ENCODE measurements at places on chromosomes 5 and 9. TPM values are rescaled to one million over a fixed set of nuclear protein-coding genes. Genes with fewer than 3 reads are reported as not detected.

DNA sequence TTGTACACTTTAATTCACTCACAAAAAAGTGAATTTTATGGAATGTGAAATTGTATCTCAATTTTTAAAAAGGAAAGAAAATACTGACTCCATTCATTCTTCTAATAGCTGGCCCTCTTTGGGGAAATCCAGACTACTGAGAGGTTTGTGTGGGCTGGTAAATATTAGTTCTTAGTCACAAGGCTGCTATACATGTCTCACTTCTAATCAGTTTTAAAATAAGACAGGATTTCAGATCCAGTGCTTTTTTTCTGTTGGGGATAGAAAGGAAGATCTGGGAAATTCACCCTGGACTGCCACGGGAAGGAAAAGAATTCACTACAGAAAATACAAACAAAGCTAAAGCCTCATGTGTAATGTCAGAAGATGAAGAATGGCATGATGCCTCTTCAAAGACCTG lies 32.7 kb upstream of the ADAMTSL1 start:
- H3K27me3 ChIP-seq = peaks cover 15% of the 10 kb centered on the region
- no peak for DNase-seq
- H3K4me3 ChIP-seq = no peak overlapping the region
- no peaks in the 10 kb centered on the region for H3K36me3 ChIP-seq
- peaks cover 3% of the 10 kb centered on the region for H3K4me1 ChIP-seq

GRCh38 chr5:116733991-116734975 lies 159.7 kb upstream of the SEMA6A start:
- no peaks in the 10 kb centered on the region for H3K4me1 ChIP-seq
- H3K36me3 ChIP-seq = no peaks in the 10 kb centered on the region
- DNase-seq = no peak
- peaks cover 2% of the 10 kb centered on the region for H3K27me3 ChIP-seq

DNA sequence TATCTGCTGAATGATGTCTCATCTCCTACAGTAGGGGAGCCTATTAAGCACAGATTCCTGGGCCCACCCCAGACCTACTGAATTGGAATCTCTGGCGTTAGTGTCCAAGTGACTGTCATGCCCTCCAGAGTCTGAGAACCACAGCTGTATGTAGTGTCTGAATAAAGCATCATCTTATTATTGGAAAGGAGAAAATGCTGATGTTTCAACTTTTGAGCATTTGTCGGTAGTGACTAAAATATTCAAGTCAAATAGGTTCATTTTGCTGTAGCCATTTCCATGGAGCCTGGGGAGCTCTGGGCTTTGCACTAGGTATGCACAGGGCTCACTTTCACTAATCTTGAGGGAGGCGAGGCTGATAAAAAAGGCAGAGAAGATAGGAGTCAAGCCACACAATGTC lies 4.8 kb upstream of the PPARGC1B start:
- H3K4me1 ChIP-seq = peaks cover 13% of the 10 kb centered on the region
- H3K36me3 ChIP-seq = peaks cover 2% of the 10 kb centered on the region
- DNase-seq = no peak
- H3K4me3 ChIP-seq = no peak overlapping the region
- H3K27me3 ChIP-seq = peaks cover 5% of the 10 kb centered on the region

SPATA31A3 gene
- not detected for total RNA-seq

FBXL17 gene
- total RNA-seq = 17.4 TPM

TNFSF8 gene
- 54.2 TPM for total RNA-seq

Data from activated naive CD8-positive, alpha-beta T cell treated with anti-CD3 and anti-CD28 coated beads, Interleukin-2, amount 10 ng/mL, durations not matched to agents 7 days and 5 days (primary cell).